ENCODE measurements at places on chromosomes 1 and 21.

DNA sequence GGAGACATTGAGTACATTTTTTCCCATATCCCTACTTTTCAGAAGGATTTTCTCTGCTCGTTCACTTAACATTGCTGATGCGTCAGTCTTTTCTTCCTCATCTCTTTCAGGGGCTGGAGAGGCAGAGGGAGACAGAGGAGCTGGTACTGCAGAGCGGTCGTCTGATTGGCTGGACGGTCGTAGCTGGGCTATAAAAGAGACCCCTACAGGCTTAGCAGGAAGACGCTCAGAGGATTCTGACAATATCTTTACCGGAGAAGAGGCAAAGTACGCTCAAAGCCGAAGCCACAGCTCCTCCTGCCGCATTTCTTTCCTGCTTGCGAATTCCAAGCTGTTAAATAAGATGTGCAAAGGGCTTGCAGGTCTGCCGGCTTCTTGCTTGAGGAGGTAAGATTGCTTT is at the start of gene RGS4:
Gene RGS4 (plus strand): TSS at position 220 of the 400 bp plus-strand sequence. CDS start 124 bp downstream, at position 344.
- peak; percentile 69 for DNase-seq

GRCh38 chr1:116553386-116554115 is 17.3 kb downstream of the CD58 start:
- DNase-seq, result no peak

DNA sequence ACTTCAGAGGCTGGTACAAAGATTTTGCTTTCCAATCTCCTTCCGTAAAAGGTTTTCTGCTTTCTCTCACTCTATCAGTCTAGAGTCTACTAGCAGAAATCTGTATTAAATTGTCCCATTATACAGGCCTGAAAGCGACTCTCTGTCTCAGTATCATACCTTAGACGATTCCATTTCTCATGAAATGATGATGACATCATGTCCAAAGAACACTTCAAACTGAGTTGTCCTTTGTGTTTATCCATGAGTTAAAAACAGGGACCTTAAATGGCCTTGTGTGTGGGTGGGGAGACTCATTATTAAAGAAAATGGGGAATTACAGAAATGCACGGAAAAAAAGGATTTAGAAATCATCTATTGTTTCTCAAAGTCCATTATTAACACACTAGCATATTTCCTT is 21.0 kb upstream of the SLC44A3 start:
- DNase-seq, result no peak

DNA sequence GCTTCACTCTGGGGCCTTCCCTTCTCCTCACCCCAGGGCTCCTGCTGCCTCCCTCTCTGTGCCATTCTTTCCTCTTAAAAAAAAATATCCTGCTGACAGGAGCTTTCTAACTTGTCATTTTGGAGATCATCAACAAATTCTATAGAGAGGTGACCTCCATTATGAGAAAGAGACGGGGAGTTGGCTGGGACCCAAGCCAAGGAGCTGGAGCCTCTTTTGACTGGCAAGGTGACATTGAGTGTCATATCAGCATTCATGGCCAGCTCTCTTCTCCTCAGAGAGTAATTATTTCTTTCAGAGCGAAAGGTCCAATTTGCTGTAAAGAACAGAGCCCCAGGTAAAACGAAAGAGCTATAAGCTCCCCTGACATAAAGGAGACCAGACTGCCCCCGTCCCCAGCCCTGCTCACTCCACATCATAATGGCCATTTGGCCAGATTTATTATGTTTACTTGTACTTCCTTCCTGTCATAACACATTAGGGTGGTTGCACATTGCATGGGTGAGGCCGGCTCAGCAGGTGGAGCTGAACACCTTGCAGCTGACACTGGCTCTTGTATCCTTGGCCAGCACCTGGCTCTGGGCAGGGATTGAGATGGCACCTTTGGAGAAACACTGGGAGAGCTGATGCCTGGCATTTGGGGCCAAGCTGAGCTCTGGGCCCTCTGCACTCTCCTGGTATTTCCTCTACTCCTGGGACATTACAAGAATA is 404.0 kb upstream of the VAMP3 start:
- DNase-seq, result no peak

DNA sequence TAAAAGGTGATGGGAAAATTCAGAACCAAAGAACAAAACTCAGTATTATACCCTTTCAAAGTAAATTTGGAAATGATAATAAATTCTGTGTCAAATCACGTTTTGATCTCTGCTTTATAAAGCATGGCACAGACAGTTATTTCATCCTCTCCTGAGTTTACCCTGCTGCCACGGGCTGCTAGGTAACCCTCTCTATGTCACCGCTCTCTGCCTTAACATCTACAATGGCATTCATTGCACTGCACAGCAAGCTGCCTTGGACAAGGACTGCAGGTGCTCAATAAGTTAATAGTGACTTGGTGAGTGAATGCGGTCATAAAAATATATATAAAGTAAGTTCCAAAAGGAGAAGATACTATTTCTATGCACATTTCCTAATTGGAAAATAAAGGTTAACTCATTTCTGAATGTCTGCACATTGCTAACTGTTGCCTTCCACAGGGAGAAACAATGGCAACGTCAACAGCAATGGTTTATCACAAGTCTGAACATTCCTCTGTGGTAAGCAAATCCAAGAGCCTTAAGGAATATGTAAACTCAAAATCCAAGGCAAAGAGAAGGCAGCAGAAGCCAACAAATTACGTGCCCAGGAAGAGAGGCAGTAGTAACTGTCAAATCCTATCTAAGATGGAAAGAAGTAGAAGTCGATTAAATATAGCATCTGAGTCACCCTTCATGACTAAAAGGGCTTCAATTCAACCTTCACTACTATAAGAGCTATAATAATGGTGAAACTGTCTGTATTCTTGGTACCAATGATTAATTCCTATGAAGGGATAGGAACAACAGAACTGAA is 19.4 kb downstream of the FYB2 start:
- DNase-seq, result no peak

DNA sequence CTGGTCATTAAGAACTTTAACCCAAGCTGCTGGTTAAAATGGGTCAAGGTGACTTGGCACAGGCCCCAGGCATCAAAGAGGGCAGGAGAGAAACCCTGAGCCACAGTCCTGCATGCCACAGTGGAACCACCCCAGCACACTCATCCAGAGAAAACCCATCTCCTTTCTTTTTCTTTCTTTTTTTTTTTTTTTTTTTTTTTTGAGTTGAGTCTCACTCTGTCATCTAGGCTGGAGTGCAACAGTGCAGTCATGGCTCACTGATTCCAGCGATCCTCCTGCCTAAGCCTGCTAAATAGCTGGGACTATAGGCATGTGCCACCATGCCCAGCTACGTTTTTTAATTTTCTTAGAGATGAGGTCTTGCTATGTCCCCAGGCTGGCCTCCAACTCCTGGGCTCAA is 109.2 kb upstream of the RAB4A start:
- no peak for DNase-seq

- DNase-seq, result no peak
These were observed 96.9 kb downstream of the ATP6V1G3 start for GRCh38 chr1:198443365-198444233.

DNA sequence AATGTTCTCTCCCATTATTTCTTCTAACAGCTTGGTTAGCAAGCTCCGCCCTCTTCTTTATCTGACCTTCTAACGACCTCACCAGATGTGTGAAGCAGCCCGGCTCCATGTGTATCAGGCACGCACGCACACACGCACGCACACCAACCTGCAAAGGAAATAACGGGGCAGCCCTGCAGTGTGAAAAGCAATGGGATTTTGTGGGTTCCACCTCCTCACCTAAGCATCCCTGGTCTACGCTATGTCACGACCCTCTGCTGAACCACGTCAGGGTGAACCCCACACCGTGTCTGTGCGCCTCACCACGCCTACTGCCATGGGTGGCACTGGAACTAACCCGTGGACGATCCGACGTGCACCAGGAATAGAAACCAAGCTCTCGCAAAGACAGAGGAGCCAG is 10.4 kb downstream of the SSU72 start:
- no peak for DNase-seq

GRCh38 chr1:93690921-93691789 is 9.5 kb upstream of the BCAR3 start:
- no peak for DNase-seq

DNA sequence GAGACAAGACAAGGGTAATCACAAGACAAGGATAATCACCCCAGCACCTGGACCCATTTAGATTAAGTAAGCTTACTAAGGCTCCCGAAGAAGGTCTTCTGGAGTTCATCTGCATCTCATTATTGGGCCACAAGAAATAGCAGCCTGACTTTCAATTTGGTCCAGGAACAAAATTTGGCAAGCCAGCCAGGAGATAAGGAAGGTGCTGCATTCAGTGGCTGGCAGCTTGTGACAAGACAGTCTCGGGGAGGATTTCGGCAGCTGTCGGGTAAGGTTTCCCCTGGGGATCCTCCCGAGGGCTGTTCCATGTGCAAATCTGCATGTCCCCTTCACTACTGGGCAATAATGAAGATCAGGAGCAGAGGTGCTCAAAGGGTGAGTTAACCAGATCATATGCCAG is 195.2 kb downstream of the FCRL5 start:
- no peak for DNase-seq

GRCh38 chr1:156951371-156951770 is 30.9 kb downstream of the LRRC71 start:
- no peak for DNase-seq

DNA sequence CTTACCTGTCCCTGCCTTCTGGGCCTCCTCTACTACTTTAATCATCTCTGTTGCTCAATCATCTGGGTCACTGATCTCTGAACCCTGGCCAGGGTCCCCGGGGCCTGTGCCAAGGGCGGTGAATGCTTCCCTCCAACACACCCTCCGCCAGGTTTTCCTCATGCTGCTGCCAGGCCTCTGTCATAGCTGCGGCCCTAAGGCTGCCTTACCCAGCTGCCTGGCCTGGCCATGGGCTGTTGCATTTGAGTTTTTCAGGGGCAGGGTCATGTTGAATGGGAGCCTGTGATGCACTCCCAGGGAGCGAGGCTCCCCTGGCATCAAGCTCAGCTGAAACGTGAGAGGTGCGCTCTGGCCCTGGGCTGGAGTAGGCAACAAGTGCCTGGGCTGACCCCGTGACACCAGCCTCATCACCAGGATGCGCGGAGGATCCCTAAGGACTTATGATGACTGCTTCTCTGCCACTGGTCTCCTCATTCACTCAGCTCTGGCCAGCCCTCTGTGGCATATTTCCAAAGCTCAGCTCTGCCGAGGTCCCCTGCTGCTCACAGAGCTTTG is 7.6 kb downstream of the EDN2 start:
- no peak for DNase-seq

DNA sequence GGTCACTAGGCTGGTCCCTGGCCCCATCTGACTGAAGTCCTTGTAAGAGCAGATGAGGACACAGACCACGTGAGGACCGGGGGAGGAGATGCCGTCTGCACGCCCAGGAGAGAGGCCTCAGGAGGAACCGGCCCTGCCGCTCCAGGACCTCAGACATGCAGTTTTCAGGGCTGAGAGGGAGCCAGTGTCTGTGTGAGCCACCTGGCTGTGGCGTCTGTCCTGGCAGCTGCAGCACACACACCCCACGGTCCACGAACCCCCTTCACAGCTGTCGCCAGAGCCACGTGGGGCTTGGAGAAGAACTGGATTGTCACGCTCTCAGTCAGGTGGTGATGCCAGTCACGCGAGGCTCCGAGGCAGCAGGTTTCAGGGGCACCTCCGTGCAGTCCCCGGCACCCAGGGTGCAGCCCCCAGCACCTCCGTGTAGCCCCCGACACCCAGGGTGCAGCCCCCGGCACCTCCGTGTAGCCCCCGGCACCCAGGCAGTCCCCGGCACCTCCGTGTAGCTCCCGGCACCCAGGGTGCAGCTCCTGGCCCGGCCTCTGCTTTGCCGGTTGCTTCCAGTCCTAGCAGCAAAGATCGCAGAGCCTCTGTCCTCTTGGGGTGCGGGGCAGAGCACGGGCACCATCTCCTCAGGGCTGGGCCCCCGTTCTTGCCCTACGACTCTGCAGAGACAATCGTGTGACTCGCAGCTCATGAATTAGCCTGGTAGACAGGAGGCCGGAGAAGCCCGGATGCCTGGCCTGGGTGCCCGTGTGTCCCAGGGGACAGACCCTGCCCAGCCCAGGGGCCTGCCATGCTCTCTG is 19.0 kb upstream of the SUMO3 start:
- peak; percentile 83 for DNase-seq

- DNase-seq, result no peak
These were observed 51.8 kb upstream of the GFI1 start for GRCh38 chr1:92538413-92539061.

GRCh38 chr1:208641579-208642280 is 397.5 kb upstream of the PLXNA2 start:
- DNase-seq, result no peak

GRCh38 chr21:15614766-15615165 is 115.0 kb upstream of the USP25 start:
- DNase-seq, result no peak

DNA sequence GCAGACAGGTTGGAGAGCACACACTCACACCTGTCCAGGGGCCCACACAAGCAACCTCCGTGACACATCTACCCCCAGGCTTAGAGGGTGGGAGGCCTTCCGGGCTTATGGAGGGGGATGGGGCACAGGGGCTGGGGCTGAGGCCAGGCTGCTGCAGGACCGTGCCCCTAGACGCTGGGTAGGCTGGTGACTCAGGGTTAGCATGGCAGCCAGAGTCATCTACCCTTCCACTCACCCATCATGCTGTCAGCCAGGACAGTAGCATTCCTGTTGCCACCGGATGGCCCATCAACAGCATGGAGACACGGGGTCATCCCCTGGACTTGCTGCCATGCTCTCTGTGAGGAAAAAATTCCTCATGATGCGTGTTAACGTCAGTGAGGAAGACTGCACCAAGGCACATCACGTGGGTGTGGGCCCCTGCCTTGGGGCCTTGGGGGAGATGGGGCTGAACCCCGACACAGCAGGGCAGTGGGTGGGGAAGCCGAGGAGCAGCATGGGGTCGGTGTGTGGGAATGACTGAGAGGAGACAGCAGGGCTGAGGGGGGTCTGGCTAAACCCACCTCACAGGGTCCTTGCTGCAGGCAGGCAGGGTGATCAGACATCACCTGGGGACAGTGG is 52.8 kb downstream of the WNT9A start:
- DNase-seq, result no peak

DNA sequence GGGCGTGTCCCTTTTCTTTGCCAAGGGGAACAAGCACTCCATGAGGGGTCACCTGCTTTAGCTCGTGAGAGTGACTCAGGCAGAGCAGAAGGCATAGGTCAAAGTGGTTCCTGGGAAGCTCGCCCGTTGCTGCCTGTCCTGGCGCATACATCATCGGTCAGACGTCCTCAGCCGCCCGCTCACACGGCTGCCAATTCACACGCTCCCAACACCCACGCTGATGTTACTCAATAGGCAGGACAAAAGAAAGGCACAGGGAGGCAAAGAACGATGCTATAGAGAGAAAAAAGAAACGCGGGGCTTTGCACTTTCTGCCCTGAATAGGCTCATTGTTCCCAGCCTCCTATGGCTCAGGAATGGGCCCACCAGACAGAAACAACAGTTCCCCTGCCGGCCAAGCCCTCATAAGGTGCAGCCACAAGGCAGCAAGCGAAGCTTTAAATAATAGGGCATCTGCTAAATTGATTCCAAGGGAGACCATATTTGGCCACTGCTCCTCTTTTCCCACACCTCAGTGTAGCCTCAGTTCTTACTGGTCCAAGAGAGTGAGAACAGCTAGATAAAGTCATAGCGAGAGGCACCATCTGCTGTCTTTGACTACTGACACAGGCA is 38.7 kb downstream of the VTCN1 start:
- no peak for DNase-seq

- DNase-seq, result no peak
These were observed 84.1 kb downstream of the PLPPR5 start for GRCh38 chr1:98920441-98921110.
